ENCODE measurements at places on chromosomes 5 and 9. TPM values are rescaled to one million over a fixed set of nuclear protein-coding genes. Genes with fewer than 3 reads are reported as not detected.

The DCANP1 gene
- polyA plus RNA-seq = not detected

The SLCO6A1 gene
- not detected for polyA plus RNA-seq

The PCDH12 gene
- 3.0 TPM for polyA plus RNA-seq

The GPR151 gene
- polyA plus RNA-seq = not detected

The PCDHA10 gene
- 0.02 TPM for polyA plus RNA-seq

The C5orf52 gene
- not detected for polyA plus RNA-seq

The FCN2 gene
- polyA plus RNA-seq = 0.72 TPM

The BAAT gene
- polyA plus RNA-seq = 0.11 TPM

The LCNL1 gene
- polyA plus RNA-seq = 2.4 TPM

The MAMDC4 gene
- 5.2 TPM for polyA plus RNA-seq

The TSSK1B gene
- polyA plus RNA-seq = 0.07 TPM

The PPIP5K2 gene
- polyA plus RNA-seq = 14.1 TPM

The RLN2 gene
- polyA plus RNA-seq = 0.59 TPM

The SPINK13 gene
- polyA plus RNA-seq = 0.72 TPM

The PROP1 gene
- not detected for polyA plus RNA-seq

The OSMR gene
- 9.8 TPM for polyA plus RNA-seq

The TMEM232 gene
- polyA plus RNA-seq = 0.63 TPM

The DYNC2I2 gene
- polyA plus RNA-seq = 30.2 TPM

The CYSRT1 gene
- 0.32 TPM for polyA plus RNA-seq

The NME5 gene
- polyA plus RNA-seq = 6.1 TPM

The HAVCR2 gene
- 1.8 TPM for polyA plus RNA-seq

The SLC34A3 gene
- not detected for polyA plus RNA-seq

The RAB3C gene
- 0.34 TPM for polyA plus RNA-seq

The OTP gene
- not detected for polyA plus RNA-seq

The CD72 gene
- polyA plus RNA-seq = 0.66 TPM

The GABRA6 gene
- not detected for polyA plus RNA-seq

The RNF180 gene
- polyA plus RNA-seq = 5.3 TPM

The C9 gene
- not detected for polyA plus RNA-seq

The NEUROG1 gene
- not detected for polyA plus RNA-seq

The AMBP gene
- polyA plus RNA-seq = 0.11 TPM

The EPB41L4B gene
- 11.2 TPM for polyA plus RNA-seq

The MYORG gene
- 1.9 TPM for polyA plus RNA-seq

The PPP3R2 gene
- not detected for polyA plus RNA-seq

The TYRP1 gene
- 15.3 TPM for polyA plus RNA-seq

Measured in right cardiac atrium (tissue), 5 donors.